Smooth muscle cell of the coronary artery (primary cell): ENCODE measurements at places on chromosomes 2 and 18. TPM values are rescaled to one million over a fixed set of nuclear protein-coding genes. Genes with fewer than 3 reads are reported as not detected.

Gene SERPINB13
- not detected in 2 replicates for total RNA-seq

Gene UBE2F
- total RNA-seq: 35.6 and 37.9 TPM in 2 replicates

Gene ZNF396
- 0.59 and 1.6 TPM in 2 replicates for total RNA-seq

Gene ARHGAP15
- total RNA-seq: not detected in 2 replicates

Gene CYP27A1
- 5.3 and 25.6 TPM in 2 replicates for total RNA-seq
